ENCODE measurements at places on chromosomes 2 and 18.

GRCh38 chr2:214193943-214194342, 216.9 kb upstream of the VWC2L start:
- DNase-seq = no peak

- no peak for DNase-seq
These were observed 14.9 kb upstream of the SNED1 start for GRCh38 chr2:240983361-240983995.

DNA sequence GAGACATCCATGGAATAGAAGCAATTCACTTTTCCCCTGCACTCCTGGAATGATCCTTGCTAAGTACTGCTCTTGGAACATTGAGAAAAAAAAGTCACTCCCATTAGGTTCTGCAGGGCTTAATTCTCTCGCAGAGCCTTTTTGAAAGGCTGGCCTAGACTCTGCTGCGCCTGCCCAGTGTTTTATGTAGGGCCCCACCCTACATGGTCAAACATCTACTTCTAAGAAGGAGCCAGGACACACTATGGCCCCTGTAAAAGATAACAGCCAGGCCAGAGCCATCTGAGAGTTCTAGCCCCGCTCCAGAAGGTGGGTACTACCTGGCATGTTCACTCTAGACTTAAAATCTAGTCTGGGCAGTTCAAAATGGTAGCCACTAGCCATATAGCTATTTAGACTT, 30.6 kb upstream of the NPAS2 start:
- no peak for DNase-seq

DNA sequence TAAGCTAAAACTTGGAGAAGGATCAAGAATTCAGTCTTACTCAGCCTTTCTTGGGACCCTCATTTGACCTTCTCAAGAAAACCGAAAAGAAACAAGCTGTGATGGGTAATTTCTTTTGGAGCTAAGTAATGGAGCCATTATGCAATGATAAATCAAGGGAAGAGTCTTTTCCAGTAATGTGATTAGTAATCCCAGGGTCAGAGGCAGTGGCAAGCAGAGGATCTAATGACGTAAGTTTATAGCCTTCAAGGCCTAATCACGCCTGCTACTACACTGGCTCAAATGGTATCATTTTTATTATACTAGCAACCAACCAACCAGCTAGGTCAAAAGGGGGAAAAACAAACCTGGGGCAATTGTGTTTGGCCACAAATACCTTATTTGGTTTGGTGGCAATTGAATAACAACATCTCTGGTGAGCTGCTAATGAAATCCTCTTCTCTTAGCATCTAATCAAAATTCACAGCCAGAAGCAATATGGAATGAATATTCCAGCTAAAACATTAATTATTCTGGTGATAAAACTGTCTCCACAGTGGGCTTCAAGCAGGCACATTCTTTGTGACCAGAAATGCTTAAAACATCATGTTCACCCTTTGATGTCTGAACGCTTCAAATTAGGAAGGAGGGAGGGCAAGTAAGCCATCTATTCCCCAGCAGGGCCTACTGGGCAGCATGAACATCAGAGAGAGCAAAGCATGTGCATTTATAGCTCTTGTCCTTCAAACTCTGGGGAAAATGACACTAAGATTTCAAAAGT, 114.9 kb upstream of the SULT1C3 start:
- no peak for DNase-seq

DNA sequence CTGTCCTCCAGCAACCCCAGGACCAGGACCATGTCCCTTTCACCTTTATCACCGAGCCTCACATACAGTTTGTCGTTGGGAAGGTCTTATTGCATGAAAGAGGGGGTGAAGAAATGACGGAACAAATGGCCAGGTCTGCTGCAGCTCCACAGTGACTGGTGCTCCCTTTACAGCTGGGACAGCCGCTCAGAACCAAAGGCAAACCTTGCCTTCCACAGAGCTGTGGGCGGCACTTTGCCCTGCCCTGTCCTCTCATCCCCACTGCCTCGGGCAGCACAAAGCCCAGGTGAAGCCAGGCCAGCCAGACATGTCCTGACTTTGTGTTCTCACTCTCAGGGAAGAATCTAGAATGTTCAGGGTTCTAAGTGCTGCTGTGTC, 961 bp downstream of the GPR55 start:
- no peak for DNase-seq

- peak; percentile 85 for DNase-seq
These were observed at the start of gene TMEM37 for GRCh38 chr2:119431155-119431975. Gene TMEM37 (plus strand): TSS chr2:119431854. CDS start chr2:119431904, 50 bp downstream.

DNA sequence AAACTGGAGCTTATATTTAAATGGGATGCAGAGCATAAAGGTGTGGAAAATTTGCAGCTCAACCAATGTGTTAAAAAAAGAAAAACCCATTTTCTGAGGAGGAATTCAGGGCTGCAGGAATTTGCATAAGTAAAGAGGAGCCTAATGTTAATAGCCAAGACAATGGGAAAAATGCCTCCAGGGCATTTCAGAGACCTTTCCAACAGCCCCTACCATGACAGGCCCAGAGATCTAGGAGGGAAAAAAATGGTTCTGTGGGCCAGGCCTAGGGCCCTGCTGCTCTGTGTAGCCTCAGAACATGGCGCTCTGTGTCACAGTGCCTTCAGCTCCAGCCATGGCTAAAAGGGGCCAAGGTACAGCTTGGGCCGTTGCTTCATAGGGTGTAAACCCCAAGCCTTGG, 719.7 kb upstream of the ACVR2A start:
- DNase-seq = no peak

DNA sequence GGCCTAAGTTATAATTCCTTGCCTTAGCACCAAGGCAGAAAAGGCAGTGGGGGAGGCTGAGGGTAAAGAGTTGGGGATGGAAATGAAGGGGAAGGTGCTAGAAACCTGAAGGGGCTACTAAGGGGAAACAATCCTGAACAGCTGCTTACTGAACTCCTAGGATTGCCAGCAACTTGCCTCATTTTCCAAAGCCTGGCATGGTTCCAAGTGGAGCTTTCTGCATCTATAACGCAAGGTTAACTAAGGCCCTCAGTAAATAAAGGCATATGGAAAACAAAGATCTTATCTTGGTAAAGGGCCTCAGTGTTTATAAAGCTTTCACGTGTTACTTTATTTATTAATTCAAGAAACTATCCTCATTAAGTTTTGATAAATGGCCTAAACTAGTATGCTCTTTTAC, 10.9 kb downstream of the MEP1B start:
- DNase-seq = no peak

DNA sequence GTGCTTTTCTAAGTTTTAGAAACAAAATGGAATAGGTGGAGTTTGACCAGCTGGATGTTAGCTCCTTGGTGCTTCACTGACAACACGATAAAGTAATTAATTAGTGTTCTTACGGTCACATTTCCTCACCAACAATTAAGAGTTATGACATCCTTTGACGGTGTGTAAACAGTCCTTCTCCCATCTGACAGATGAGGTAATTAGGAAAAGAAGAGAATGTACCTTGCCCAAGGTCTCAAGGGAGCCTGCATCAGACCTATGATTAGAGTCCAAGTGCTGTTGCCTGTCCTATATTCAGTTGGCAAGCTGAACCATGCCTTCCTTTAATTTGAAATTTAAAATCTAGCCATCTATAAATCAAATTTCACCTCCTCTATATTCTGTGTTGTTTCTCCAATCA, 48.3 kb upstream of the STK17B start:
- no peak for DNase-seq

GRCh38 chr2:26273501-26273900, 28.8 kb downstream of the HADHB start:
- no peak for DNase-seq

DNA sequence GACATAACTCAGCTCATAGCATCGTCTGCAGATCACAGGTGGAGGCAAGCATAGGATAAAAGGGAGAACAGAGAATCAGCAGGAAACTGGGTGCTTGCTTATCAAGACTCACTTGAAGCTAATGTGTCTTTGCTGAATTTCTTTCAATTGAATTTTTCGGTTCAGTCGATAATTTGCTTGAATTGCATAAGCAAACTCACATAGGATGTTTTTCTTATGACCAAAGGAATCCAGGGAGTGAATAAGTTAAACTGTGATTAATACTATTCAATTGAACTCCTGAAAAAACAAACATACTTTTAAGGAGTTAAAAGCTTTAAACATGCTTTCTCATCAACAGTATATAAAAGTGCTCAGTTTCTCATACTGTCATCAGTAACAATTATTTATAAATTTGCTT, 707.1 kb upstream of the ACVR2A start:
- no peak for DNase-seq

- no peak for DNase-seq
These were observed 101.6 kb upstream of the COPS8 start for GRCh38 chr2:236984046-236984445.

DNA sequence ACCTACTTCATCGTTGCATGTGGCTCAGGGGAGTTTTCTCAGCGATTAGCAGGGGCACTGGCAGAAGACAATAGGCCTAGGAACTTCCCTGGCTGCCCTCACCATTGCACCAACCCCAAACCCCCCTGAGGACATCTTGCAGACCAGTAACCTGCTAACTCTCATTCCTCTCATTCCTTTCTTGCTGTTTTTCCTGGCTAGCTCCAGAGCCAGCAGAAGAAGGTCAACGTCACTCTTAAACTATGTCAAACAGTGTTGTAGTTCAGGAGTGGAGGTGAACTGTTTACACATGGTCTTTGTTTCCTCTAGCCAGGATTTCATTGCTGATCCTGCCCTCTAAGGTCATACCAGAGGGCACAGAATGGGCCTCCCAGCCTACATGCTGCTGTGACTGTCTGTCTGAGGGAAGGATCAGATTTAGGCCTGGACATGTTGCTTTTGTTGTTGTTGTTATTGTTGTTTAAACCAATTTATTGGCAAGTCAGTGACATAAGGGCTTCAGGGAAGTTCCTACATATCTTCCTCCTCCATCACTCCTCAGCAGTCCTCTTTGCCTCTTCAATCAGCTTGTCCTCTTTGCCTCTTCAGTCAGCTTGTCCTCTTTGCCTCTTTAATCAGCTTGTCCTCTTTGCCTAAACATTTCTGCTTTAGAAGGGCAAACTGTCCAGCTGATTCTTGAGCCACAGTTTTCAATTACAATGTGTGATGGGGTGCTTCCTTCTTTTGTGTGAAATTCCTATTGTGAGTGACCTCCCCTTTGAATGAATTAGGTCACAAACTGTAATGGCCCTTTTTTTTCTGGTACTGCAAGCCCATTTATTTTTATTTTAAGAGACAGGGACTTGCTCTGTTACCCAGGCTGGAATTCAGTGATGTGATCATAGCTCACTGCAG, 471.9 kb upstream of the TNP1 start:
- DNase-seq = no peak

DNA sequence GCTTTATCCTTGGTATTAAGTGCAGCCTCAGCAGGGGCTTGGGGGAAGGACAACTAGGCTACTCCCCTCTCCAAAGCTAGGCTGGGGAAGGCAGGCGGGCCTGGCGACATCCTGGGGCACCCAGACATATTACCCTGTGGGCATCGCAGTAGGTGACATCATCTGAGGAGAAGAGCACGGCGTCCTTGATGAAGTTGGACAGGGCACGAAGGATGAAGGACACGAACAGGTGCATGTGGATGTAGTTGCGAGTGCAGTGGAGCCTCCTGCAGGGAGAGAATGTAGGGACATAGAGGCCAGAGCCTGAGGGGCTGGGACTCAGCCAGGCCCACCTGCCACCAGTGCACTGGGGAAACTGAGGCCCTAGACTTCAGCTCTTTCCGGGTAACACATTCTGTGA, 32.3 kb downstream of the TMEM37 start:
- DNase-seq = no peak

GRCh38 chr2:218263817-218264641, 3.2 kb downstream of the GPBAR1 start:
- DNase-seq = no peak

DNA sequence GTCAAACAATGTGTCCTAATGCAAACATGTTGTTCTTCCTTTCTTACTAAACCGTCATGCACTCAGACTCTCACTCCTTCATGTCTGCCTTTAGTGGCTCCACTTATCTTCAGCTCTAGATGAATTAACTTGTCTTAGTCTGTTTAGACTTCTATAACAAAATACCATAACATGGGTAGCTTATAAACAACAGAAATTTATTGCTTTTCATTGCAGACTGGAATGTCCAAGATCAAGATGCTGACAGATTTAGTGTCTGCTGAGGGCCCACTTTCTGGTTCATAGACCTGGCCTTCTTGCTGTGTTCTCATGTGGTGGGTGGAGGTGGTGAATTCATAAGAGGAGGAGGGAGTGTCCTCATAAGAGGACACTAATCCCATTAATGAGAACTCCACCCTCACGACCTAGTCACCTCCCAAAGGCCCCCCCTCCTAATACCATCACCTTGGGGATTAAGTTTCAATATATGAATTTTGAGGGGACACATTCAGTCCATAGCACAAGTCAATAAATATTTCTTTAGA, 32.3 kb downstream of the RALBP1 start:
- no peak for DNase-seq

DNA sequence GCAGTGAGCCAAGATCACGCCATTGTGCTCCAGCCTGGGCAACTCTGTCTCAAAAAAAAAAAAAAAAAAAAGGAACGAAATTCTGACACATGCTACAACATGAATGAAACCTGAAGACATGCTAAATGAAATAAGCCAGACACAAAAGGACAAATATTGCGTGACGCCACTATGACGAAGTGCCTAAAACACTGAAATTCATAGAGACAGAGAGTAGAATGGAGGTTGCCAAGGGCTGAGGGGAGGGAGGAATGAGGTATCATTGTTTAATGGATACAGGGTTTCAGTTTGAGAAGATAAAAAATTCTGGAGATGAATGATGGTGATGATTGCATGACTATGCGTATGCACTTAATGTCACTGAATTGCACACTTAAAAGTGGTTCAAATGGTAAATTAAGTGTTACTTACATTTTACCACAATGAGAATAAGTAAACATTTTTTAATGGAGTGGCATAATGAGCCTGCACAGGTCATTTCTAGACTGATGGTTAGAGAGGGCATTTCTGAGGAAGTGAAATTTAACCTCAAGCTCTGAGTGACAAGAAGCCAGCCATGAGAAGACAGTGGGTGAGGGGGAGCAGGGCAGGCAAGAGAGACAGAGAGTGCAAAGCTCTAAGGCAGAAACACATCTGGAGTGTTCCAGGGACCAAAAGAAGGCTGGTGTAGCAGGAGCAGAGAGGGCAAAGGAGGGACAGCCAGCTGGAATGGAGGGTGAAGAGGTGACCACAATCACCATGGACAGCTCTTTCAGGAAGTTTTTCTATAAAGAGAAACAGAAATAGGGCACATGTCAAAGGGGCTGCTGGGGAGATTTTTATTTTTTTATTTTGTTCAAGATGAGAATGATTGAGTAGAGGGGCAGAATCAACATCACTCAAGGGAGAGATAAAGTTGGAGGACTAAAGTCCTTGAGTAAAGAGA, 20.6 kb upstream of the EXOC6B start:
- no peak for DNase-seq

- no peak for DNase-seq
These were observed 592 bp downstream of the ME2 start for GRCh38 chr18:50879302-50880118.

GRCh38 chr2:26399771-26400376, 1.8 kb upstream of the DRC1 start:
- DNase-seq = no peak

GRCh38 chr2:205867371-205867770, 185.1 kb downstream of the NRP2 start:
- no peak for DNase-seq

Measured in right hindlimb (tissue), 1 donor.